Skin of body (tissue), 3 donors: ENCODE measurements at places on chromosomes 3 and 15. TPM values are rescaled to one million over a fixed set of nuclear protein-coding genes. Genes with fewer than 3 reads are reported as not detected.

GRCh38 chr15:71701808-71702207 lies 108.5 kb upstream of the NR2E3 start:
- no peak for DNase-seq

DNA sequence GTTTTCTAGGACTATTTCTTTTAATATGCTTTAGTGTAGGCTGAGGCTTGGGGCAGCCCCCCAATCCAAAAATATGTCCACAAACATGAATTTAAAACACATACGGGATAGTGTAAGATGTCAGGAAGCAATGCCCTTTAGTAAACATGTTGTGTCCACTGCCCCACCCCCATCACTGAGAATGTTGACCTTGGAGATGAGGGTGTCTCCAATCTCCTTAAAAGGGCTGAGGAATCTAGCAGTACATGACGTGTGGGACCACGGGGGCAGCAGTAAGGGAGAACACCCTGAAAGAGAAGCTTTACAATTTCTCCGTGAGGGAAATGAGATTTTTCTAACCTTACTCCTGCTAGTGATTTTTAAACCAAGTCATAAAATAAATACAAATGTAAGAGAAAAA lies 84.7 kb downstream of the SQOR start:
- DNase-seq, result no peak

DNA sequence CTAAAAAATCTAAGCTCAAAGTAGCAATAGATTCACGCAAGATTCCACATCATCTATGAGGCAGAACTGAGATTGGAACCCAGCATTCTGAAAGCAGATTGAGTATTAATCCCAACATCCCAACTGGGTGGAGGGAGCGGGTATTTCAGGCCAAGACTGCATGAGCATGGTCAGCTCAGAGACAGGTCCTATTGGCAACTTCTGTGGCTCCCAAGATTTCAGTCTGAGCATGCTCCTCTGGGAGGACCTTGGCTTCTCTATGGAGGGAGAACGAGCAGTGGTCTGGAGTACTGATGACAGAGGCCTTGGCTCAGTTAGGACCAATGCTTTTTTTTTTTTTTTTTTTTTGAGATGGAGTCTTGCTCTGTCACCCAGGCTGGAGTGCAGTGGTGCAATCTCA lies 4.0 kb upstream of the ITGA11 start:
- no peak for DNase-seq

FLNB gene
- total RNA-seq, result 136 TPM

CPNE4 gene
- 0.20 TPM for total RNA-seq

DNA sequence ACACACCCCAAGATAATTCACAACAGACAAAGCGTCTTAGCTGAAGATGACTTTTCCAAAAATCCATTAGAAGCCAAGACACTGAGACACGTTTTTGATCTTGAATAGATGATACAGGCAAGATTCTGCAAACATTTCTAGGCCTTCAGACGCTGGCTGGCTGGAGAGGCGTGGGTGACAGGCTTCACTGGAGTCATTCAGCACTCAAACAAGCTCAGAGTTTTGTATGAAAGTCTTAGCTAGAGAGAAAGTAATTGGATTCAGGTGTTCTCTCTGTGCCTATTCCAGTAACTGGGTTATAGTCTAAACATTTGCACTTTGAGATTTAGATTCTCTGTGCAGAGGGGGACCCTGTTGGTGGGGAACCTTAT lies 147.7 kb upstream of the BHLHE40 start:
- DNase-seq, result no peak

- no peak for DNase-seq
These were observed 37.2 kb downstream of the AP4E1 start for GRCh38 chr15:50945725-50946124.

SRP14 gene
- 130 TPM for total RNA-seq

DNA sequence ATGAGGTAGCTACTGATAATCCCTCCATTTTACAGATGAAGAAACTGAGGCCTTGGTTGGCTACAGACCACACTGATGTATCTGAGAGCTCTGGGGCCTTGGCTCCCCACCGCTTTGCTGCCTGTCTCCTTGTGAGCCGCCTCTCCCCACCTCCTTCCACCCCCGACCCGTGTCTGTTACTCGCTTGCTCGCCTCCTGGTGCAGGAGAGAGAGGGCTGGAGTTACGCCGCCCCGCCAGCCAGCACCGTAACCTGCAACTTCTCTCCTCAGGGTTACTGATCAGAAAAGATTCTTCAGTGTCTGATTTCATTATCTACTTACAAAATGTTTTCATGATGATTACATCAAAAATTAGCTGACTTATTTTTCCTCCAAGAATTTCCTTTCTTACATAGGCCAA lies 34.1 kb downstream of the TM2D3 start:
- no peak for DNase-seq

DNA sequence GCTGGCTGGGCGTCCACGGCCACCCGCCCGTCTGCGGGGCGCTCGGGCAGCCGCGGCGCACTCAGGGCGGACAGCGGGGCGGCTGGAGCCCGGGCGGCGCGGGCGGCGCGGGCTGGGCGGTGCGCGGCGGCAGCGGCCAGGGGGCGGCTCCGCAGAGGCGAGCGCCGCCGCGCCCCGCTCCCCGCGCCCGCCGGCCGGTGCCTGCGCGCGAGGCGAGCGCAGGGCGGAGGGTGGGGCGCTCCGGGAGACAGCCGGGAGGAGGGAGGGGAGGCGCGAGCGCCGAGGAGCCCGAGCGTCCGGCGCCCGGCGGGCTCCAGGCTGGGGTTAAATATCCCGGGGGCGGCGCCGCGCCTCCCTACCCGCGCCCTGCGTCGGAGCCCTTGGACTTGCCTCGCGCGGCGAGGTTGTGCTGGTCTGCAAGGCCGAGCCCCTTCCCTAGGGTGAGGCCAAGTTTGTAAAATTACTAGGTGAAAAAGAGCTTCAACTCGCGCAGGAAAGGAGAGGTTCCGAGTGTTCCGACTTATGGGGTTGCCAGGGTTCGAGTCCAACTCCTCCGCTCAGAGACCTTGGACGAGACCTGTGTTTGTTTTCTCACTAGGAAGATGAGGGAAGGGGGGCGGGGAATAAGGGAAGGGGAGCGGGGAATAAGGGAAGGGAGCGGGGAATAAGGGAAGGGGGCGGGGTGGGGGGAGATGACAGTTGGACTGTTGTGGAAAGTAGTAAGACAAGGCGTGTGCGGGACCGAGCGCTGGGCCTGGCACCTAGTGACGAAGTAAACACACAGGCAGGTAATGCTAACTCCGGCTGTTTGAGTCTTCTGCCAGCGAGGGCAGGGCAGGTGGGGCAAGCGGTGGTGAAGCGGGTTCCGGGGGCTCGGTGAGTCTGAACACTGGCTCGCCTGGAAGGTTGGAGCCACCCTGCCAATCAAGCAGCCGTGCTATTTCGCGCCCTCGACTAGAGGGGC lies at the start of gene TNFAIP8L3:
TSS of gene TNFAIP8L3 (minus strand) at position 301 of the 964 bp plus-strand sequence. CDS start 311 bp downstream, outside the sequence.
- DNase-seq, result no peak

ANKRD63 gene
- total RNA-seq, result not detected

- DNase-seq, result no peak
These were observed 32.5 kb downstream of the FNDC3B start for GRCh38 chr3:172071780-172072330.

DNA sequence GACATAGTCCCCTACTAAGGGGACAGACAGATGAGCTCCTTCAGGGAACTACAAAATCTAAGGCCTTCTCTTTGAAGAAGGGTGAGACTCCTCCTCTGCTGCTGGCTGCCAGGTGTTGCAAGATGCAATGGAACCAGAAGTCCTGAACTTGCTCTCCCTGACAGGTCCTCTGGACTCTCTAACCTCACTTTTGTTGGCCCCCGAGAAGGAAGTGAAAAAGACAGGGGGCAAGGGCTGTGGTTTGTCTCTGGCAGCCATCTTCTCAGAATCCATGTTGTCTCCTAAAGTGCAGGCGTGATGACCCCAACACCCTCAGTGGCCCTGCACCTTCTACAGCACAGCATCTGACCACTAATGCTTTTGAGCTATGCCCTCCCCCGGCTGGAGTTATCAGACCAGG lies 292.5 kb downstream of the CHST2 start:
- no peak for DNase-seq

GRCh38 chr15:66504563-66505429 lies at the start of the genes RPL4 and ZWILCH:
TSS of gene RPL4 (minus strand) at chr15:66504855. CDS start at chr15:66504790, 65 bp downstream.
TSS of gene ZWILCH (plus strand) at chr15:66505326. CDS start at chr15:66505339, 13 bp downstream.
- DNase-seq, result peak; percentile 91

- DNase-seq, result peak; percentile 70
These were observed 16.3 kb upstream of the JMJD7 start for GRCh38 chr15:41811432-41812195.

DNA sequence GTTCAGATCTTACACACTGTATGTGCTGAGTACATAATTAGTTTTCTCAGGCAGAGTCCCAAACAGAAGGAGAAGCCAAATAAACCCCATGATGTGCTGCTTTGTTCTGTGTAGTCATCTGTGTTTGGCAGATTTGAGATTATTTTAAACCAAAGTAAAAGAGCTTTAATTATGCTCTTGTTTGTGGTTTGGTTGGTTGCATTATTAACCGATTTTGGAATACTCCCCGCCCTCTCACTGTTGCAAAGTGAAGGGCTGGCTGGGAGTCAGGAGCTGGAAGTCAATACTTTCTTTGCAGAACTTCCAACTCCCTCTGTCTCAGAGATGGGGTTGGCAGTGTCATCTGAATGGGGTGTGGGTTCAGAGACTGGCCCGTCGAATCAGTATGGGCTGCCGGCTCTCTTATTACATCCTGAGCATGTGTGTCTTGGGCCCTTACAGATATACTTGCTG lies 34.4 kb downstream of the SLCO3A1 start:
- DNase-seq, result no peak

DNA sequence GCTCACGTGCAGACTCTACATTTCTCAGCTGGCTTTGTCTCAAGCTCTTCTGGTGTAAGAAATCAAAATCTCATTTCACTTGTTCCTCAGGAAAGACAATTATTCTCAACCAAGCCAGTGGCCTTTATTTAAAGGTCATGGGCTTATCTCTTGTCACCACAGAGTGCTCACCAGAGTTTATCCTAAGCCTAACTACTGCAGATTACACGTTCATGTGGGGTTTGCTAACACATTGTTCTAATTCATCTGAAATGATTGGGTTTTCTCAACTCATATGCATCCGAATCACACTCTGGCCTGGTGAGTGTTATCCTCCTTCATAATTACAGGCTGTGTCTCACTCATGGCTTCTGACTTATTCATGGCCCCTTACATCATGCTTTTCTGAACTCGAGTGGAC lies 83.3 kb upstream of the TSC22D2 start:
- no peak for DNase-seq

GPR87 gene
- total RNA-seq, result 13.3 TPM

DNA sequence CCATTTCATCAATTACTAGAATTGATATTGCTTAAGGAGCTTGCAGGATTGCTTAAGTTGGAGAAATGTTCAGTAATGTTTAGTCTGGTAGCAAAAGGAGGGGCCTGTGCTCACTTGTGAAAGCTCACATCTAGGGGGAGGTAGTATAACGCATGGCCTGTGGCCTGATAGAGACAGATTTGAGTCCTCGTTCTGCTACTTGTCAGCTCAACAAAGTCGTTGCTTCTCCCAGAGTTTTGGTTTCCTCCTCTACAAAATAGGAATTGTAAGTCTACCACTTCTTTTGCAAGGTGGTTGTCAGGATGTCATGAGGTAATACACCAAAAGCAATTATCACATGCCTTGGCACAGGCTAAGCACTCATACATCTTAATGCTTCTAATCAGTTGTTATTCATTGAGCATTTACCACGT lies 1.3 kb downstream of the ST3GAL6 start:
- no peak for DNase-seq

ROPN1 gene
- 0.69 TPM for total RNA-seq

- DNase-seq, result no peak
These were observed 73.5 kb upstream of the MBNL1 start for GRCh38 chr3:152195206-152195605.

SMC4 gene
- 90.9 TPM for total RNA-seq

- DNase-seq, result no peak
These were observed 22.6 kb upstream of the FSTL1 start for GRCh38 chr3:120473389-120473788.

- no peak for DNase-seq
These were observed 5.1 kb downstream of the SPESP1 start for GRCh38 chr15:68935400-68935937.

- DNase-seq, result no peak
These were observed 34.7 kb downstream of the AADACL2 start for GRCh38 chr3:151768393-151768930.

ABHD6 gene
- 11.7 TPM for total RNA-seq

GRCh38 chr3:167941234-167941995 lies 154.3 kb downstream of the GOLIM4 start:
- peak; percentile 25 for DNase-seq

DNA sequence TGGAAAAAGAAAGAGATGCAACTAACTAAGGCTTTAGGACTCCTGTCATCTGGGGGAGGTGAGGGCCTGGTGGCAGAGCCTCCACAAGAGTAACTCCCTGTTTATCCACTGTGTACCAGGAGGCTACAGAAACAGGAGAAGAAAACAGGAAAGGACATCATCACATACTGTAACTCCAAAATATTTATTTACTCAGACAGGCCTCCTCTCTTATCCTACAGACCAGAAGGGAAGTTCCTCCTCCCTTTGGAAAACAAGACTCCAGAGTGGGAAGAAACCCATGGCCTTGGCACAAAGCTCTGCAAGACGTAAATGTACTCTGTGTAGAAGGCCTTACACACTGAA lies 40.1 kb upstream of the AKAP13 start:
- DNase-seq, result no peak

- DNase-seq, result no peak
These were observed 99.7 kb downstream of the TCF12 start for GRCh38 chr15:57018151-57018550.

- DNase-seq, result no peak
These were observed 45.6 kb downstream of the DLEC1 start for GRCh38 chr3:38084334-38085310.

- no peak for DNase-seq
These were observed 7.2 kb upstream of the SOX2 start for GRCh38 chr3:181704421-181705085.

DNA sequence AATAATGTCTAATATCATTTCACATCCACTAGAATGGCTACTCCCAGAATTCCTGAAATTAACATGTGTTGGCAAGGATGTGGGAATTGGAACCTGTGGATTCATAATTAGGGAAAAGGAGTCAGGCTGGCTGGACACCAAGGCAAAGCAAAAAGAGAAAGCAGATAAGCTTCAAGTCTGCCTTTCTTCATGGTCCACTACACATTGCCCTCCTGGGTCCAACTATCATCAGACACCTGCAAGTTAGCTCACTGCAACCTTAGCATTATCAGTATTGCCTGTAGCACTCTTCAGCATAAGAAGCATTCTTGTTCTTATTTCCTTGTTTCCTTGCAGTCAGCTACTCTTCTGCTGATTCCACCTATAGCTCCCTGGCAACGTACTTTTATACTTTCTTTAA lies 124.3 kb downstream of the ZNF280D start:
- DNase-seq, result no peak
